ENCODE measurements at places on chromosomes 2 and 18. TPM values are rescaled to one million over a fixed set of nuclear protein-coding genes. Genes with fewer than 3 reads are reported as not detected.

- peak; percentile 19 for DNase-seq
These were observed 417.0 kb downstream of the EIPR1 start for GRCh38 chr2:2960441-2961133.

GRCh38 chr18:55635439-55635838, 47.4 kb upstream of the TCF4 start:
- DNase-seq = no peak

DNA sequence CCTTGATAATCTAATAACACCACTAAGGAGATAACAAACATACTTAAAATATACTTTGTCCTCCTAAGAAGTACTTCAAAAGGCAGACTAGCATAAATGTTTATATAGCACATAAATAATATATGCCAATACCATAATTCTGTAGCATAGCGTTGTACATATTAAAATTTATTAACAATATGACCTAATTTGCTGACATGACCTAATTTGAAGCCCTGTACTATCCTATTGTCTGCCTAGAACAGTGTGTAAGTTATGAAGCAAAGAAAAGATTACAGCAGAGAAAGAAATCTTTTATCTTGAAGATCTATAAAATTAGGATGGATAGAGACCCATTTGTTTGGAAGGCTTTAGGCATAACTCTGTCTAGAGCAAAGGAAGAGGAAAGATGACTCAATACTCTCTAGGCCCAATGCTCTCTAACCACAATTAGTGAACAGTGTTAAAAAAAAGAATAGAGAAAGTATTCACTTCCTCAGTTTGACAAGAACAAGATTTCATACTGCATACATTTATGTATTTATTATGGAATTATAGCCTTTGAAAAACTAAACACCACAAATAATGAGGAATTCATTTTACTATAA, 231.3 kb downstream of the ZRANB3 start:
- no peak for DNase-seq

DNA sequence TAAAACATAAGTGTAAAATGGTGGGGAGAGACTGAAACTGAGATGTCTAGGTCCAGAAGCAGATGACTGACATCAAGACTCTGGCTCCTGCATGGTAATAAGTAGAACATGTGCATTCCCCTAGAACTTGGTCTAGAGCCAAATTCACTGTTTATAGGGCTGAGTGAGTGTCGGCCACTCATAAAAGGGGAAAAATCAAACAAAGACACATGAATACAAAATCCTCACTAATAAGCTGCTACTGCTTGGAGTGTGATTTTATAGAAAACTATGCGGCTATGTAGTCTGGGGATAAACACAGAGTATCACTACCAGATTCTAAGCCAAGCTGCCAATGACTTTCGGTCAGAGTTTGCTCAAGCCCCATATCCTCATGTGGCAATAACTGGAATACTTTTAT, 1080.8 kb upstream of the DDX18 start:
- no peak for DNase-seq

- no peak for DNase-seq
These were observed 50.5 kb downstream of the SLC4A5 start for GRCh38 chr2:74292751-74293150.

DNA sequence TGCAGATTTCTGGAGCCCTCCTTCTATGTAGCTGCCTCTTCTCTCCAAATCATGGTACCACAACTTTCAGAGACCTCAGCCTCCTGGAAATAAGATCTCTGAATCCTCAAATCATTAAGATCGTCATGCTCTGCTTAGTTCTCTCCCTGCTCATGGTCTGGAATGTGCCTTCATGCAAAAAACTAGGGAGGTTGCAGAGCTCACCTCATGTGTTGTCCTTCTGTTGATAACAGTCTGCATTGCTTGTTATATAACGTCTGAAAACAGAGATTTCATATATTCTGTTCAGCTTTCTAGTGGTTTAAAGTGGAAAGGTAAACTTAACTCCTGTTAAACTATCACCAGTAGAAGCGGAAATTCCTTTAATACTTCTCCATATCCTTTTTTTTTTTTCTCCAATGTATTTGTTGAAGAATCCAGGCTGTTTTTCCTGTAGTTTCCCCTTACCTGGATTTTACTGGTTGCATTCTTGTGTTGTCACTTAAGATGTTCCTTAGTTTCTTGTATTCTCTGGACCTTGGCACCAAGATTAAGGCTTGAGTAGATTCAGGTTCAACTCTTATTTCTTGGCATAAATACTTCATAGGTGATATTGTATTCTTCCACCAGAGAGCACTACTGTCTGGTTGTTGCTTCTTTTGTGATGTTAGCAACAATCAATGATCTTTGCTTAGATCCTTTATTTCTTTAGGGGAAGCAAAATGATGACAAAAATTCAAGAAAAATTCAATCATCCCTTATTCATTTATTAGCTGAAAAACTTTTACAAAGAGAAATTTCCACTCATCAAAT, 211.3 kb downstream of the LOXHD1 start:
- no peak for DNase-seq

GRCh38 chr2:155653176-155653575, 679.3 kb downstream of the NR4A2 start:
- DNase-seq = no peak

- DNase-seq = no peak
These were observed 262.0 kb downstream of the MREG start for GRCh38 chr2:215751200-215751910.

Gene TPGS2
- 137 TPM for polyA plus RNA-seq

Gene STK36
- polyA plus RNA-seq = 113 TPM

Gene HOXD13
- polyA plus RNA-seq = 0.22 TPM

Gene PLB1
- 1.5 TPM for polyA plus RNA-seq

Gene TNFRSF11A
- 2.3 TPM for polyA plus RNA-seq

Data from renal cortex interstitium (tissue), 15 donors.